ENCODE measurements at places on chromosomes 5 and 9.

GRCh38 chr9:90423661-90424193, 218.9 kb downstream of the DIRAS2 start:
- no peak for DNase-seq

GRCh38 chr5:95454536-95454935, 63.4 kb downstream of the FAM81B start:
- DNase-seq: no peak

DNA sequence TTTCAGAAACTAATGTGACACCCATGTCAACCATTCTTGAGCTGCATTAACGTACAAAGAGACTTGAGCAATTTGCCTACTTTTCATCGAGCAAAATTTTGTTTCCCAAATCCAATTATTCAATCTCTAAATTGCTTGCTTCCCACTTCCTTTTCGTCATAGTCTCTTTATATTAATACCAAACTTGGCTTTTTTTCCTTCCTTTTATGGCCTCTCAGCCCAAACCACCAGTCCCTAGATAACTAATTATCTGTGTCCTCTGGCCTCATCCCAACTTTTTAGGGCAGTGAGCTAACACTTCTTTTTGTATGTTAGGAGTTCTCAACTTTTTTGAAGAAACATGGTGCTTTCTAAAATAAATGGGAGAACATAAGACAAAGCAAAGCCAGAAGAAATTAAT, 155.5 kb upstream of the S1PR3 start:
- DNase-seq: no peak

GRCh38 chr9:125986966-125987365, 239.8 kb downstream of the PBX3 start:
- DNase-seq: no peak

GRCh38 chr5:158947846-158948245, 151.9 kb downstream of the EBF1 start:
- DNase-seq: no peak

DNA sequence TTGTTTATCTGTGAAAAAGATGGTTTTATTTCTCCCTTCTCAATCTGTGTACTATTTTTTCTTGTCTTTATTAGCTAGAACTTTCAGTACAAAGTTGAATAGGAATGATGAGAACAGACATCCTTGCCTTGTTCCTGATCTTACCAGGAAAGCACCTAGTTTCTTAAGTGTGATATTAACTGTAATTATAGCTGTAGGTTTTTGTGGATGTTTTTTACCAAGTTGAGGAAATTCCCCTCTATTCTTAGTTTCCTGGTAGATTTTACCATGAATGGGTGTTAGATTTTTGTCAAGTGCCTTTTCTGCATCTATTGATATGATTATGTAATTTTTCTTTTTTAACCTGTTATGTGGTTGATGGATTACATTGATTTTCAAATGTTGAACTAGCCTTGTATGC, 68.7 kb downstream of the KCNN2 start:
- no peak for DNase-seq

DNA sequence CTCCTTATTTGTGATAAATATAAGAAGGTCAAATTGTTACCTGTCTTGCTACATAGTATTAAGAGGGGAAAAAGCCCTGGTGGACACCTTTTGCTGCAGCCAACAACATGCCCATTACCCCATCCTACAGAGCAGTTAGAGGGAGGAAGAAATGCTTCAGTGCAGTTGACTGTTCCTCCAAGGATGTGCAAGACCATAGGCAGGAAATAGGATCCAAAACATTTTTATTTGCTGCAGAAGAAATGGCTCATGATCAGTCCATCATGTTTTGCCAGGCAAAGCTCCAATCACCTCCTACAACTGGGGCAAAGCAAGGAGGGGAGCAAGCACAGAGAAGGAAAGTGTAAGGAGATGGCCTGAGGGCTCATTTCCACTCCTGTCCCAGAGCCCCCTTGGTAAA, 399.1 kb upstream of the PIK3R1 start:
- DNase-seq: no peak

DNA sequence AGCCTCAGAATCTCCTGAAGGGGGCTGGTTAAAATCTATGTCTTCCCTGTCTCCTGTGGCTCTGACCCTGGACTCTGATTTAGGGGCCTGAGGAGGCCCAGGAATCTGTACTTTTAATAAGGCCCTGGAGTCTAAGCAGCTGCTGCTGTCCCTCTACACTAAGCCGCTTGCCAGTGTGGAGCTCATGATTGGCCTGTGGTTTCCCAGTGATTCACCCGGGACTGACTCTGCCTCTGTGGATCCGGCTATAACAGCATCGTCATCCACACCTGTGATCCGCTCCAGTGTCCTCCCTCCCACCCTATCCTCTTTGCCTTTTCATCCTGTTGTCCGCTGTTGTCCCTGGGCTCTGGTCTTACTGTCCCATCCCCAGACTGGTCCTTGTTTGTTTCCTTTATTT, 3.7 kb downstream of the SLC31A2 start:
- DNase-seq: no peak

- DNase-seq: no peak
These were observed 21.6 kb downstream of the OR1J1 start for GRCh38 chr9:122456123-122456522.

- DNase-seq: no peak
These were observed 51.2 kb downstream of the FCHO2 start for GRCh38 chr5:73007051-73007450.

Data from GM12865 (cell line).